ENCODE measurements at places on chromosomes 2 and 18.

DNA sequence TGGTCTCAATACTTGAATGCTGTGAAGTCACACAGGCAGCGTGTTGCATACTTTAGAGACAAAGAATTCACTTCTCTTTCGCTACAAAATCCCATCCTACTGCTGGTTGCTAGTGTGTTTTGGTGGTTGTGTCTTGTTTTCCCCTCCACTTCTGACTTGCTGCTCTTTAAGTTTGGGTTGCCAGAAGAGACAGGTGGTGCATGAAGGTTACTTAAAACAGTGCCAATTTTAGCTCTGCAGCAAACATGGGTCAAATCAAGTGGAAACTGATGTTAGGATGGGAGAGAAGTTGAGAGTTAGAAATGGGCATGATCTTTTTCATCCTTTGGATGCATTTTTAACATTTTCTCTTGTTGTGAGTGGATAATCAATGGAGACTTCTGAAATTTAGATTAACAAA lies 136.2 kb upstream of the KCNH7 start:
- no peak for DNase-seq

GRCh38 chr2:33589444-33589843 lies 9.7 kb downstream of the FAM98A start:
- DNase-seq, result no peak

GRCh38 chr18:30748541-30748940 lies 294.0 kb downstream of the DSC3 start:
- no peak for DNase-seq

- no peak for DNase-seq
These were observed 3.1 kb downstream of the SLC14A1 start for GRCh38 chr18:45727068-45727467.

DNA sequence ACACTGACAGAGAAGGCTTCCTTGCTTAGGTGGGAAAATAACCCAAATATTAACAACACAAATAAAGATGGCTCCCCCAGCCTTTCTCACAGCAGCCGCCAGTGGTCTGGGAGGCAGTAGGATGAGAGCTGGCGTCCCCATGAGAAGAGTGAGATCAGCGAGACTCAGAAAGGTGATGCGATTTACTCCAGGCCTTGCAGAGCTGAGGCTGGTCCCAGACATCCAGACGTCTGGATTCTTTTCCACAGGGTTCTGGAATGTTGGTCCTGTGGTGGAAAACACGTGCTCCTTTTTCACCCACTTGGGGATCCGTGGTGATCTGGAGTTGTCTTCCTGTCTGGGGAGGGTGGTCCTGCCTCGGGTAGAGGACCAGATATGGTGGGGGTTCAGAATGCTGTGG lies 190.6 kb downstream of the CTIF start:
- DNase-seq, result no peak

DNA sequence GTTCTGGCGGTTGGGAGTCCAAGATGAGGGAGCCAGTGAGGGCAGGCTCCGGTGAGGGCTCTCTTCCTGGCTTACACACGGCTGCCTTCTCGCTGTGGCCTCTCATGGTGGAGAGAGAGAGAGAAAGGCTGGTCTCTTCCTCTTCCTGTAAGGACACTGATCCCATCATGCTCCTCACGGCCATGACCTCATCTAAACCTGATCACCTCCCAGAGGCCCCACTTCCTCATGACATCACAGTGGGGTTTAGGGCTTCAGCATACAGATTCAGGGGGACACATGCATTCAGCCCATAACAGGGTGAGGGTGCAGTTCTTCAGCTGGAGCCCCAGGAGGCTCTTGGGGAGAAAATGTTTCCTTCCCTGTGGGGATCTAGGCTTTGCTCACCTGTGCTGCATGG lies 29.2 kb downstream of the AGAP1 start:
- DNase-seq, result no peak

DNA sequence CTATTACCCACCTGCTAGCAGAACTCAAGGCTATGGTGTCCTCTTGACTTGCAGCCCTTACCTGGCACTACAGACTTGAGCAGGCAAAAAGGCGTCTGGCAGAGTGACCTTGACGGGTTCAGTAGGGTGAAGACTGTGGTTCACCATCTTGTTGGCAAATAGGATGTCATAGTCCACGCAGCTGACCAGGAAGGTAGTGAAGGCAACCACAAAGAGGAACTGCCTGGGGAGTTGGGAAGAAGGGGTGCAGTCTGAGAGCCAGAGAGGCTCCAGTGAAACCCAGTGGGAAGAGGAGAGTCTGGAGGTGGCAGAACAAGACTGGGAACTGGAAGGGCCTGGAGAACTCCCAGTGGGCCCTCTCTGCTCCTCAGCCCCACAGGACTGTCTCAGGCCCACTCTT lies 4.1 kb downstream of the ATG9A start:
- DNase-seq, result no peak

DNA sequence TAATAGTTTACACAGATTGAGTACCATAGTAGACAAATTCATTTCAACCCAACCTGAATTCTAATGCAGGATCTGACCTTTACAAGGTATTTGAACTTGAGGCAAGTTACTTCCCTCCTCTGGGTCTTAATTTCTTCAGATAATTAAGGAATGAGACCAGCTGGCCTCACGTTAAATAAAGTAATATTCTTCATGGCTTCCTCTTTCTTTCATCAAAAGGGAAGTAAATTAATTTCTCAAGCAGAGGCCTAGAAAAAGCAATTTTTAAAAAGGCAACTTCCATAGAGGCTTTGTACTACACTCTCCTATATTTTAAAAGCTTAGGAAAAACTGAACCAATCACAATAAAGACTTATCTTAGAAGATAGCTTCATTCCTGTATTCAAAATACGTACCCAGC lies 109.2 kb downstream of the EXOC6B start:
- DNase-seq, result no peak

GRCh38 chr2:7237466-7237865 lies 320.3 kb downstream of the RNF144A start:
- no peak for DNase-seq

- DNase-seq, result no peak
These were observed 117.6 kb downstream of the METTL8 start for GRCh38 chr2:171316220-171316619.

GRCh38 chr18:46028536-46028891 lies 43.5 kb downstream of the PSTPIP2 start:
- DNase-seq, result no peak

DNA sequence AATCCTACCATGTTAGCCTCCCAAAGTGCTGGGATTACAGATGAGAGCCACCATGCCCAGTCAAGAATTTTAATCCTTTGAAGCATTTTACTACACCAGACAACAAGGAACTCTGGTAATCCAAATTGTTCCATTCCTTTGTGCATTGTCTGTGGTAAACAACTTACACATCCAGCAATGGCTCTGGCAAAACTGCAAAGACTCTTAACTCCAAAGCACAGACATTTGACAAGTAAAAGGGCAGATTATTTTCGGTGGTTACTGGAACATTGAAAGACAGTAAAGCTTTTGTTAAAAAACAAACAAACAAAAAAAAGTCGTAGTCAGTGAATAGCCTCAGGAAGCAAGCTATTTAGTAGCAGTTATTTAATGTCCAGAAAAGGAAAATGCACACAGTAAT lies 33.2 kb upstream of the RMND5A start:
- no peak for DNase-seq

GRCh38 chr2:105849431-105850179 lies 104.9 kb downstream of the NCK2 start:
- no peak for DNase-seq

GRCh38 chr2:171811245-171811628 lies 82.8 kb downstream of the SLC25A12 start:
- no peak for DNase-seq

DNA sequence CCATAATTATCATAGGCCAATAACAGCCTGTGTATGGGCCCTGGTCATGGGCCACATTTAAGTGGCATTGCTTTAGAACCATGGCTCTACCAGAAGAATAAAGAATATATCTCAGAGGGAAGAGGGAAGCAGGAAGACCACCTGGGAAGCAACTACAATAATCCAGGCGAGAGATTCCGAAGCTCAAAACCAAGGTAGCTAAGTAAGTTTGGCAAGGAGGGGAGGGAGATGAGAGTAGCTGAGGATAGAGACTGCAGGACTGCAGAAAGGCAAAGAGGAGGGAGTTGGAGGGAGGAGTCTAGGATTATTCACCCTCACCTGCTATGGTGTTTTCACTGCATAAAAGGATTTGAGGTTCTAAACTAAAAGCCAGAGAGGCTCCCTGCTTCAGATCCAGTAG lies 293.5 kb downstream of the SETBP1 start:
- no peak for DNase-seq

- DNase-seq, result no peak
These were observed 226.3 kb downstream of the EIPR1 start for GRCh38 chr2:3151153-3151918.

- DNase-seq, result no peak
These were observed 116.4 kb downstream of the GBX2 start for GRCh38 chr2:236051806-236052205.

- DNase-seq, result no peak
These were observed 21.1 kb downstream of the CPS1 start for GRCh38 chr2:210577263-210578071.

DNA sequence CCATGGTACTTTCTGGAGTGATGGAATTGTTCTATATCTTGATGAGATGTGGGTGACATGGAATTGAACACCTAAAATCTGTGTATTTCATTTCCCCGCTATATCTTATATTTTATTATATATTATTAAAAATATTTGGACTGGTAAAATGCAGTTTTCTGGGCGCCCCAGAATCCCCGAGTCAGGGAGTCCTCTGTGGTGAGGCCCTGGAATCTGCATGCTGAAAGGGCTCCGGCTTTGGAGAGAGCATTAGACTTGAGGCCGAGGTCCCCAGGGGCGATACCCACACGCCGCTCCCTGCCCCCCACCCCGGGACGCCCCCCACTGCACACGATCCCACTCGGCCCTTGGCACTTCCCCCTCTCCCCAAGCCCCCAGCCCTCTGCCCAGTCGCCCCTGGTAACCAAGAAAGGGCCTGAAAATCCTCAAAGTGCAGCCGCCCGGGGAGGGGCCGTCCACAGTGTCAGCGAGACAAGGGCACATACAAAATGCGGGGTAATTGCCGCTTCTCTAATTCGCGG lies 126.0 kb downstream of the ZFP36L2 start:
- DNase-seq, result no peak

- no peak for DNase-seq
These were observed 6.2 kb downstream of the ANKRD23 start for GRCh38 chr2:96837575-96837974.

- no peak for DNase-seq
These were observed 1888.3 kb upstream of the CELF4 start for GRCh38 chr18:39453882-39454281.

DNA sequence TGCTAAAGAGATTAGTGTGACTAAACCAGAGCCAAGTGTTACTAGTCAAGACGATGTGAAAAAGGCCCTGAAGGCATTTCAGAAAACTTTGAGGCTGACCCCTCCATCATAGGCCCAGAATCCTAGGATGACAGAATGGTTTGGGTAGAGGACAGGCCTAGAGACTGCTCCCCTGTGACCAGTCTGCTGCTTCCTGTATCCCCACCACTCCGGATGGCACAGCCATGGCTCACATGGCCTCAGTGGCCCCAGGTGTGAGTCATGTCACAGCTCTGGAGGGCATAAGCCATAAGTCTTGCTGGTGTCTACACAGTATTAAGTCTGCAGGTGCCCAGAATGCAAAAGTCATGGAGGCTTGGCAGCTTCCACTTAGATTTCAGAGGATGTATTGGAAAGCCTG lies 12.4 kb upstream of the STAT1 start:
- DNase-seq, result no peak

GRCh38 chr2:100214265-100214971 lies 72.0 kb upstream of the AFF3 start:
- DNase-seq, result no peak

GRCh38 chr2:186980787-186981550 lies 132.0 kb upstream of the ZSWIM2 start:
- no peak for DNase-seq

Data from stimulated activated CD8-positive, alpha-beta memory T cell treated with anti-CD3 and anti-CD28 coated beads, Interleukin-7, amount 100 ng/mL, for 24 hours (primary cell).